ENCODE measurements at places on chromosomes 5 and 9.

- DNase-seq = no peak
These were observed 60.0 kb downstream of the SHB start for GRCh38 chr9:38009035-38009501.

- no peak for DNase-seq
These were observed 77.9 kb upstream of the ICE1 start for GRCh38 chr5:5344606-5345005.

DNA sequence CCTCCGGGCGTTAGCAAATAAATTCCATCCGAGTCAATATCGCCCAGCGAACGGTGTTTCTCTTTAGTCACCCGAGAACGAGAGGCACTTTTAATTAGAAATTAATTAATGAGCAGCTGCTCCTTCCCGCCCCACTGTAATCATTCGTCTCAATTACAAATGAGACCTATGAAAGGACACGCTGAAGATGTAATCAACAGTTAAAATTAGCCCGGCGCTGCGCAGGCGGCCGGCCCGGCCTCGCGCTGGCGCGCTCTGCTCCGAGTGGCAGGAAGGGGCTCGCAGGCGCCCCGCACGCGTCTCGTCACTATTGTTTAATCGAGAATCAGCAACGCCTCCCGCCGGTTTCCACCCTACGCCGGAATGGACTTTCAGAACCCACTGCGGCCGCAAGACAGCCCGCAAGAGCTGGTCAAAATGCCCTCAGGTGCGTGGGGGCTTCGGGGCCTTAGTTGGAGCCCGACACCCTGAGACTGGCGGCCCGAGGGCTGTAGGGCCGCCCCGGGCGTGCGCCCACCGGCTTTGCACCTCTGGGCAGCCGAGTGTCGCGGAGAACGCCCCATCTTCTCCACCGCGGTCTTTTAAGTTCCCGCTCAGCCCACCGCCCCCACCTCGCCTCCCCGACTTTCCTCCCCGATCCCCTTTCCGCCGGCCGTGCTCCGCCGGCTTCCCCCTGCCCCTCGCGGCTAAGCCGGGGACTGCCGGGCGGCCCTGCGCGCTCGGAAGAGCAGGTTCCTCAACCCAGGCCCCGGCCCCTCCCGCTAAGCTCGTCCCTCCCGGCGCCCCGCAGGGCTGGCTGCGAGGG is 597 bp upstream of the IRX4 start:
- no peak for DNase-seq

- no peak for DNase-seq
These were observed 18.0 kb downstream of the NEURL1B start for GRCh38 chr5:172658961-172659501.

- no peak for DNase-seq
These were observed 30.2 kb upstream of the BOD1 start for GRCh38 chr5:173646692-173647091.

GRCh38 chr5:122701640-122702523 is 73.0 kb upstream of the SNX2 start:
- no peak for DNase-seq

GRCh38 chr5:160369990-160370712 is at the start of gene C1QTNF2:
TSS of gene C1QTNF2 (minus strand) at chr5:160370626. CDS start at chr5:160355011, 15,615 bp downstream.
- DNase-seq = no peak

DNA sequence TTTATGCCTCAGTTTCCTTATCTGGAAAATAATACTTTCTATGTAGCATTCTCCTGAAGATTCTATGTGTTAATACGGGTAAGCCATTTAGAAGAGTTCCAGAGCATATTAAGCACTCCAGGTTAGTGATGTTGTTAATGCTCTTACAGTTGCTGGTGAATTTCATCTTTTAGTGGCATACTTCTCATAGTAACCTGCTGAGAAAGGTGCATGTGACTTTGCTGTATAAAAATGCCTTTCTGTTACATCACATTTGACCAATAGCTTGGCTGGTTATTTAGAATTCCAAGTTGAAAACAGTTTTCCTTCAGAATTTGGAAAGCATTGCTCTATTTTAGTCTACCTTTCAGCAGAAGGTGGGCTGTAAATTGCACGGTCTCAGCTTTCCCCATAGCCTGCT is 27.2 kb downstream of the GCNT1 start:
- DNase-seq = no peak

DNA sequence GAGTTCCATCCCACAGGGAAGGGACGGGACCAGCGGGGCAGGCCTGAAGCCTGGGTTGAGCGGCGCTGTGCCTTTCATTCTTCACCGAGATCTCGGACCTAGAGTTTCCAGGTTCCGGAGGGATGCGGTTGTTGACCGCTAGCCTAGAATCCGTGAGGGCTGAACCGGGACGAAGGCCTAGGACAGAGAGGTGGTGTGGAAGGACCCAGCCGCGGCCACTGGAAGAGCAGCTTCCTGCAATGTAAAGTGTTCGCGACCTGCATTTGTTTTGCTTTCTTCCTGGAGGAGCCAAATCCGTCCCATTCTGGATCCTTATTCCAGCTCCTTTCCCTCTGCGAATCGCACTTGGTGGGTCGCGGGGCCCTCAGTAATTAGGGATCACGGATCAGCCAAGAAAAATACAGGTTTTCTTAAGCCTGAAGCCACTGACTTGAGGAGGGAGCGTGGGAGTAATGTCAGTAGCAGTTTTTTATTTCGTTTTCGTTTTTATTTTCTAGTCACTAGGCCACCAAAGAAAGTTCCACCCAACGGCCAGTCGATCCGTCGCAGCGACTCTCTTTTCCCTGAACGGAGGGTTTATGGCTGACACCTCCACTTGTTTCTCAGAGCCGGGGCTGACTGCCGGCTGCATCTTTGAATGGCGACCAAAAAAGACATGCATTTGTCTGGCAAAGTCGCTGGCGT is 48.6 kb downstream of the ANXA2R start:
- no peak for DNase-seq

GRCh38 chr9:18238752-18239447 is 235.1 kb upstream of the ADAMTSL1 start:
- no peak for DNase-seq

DNA sequence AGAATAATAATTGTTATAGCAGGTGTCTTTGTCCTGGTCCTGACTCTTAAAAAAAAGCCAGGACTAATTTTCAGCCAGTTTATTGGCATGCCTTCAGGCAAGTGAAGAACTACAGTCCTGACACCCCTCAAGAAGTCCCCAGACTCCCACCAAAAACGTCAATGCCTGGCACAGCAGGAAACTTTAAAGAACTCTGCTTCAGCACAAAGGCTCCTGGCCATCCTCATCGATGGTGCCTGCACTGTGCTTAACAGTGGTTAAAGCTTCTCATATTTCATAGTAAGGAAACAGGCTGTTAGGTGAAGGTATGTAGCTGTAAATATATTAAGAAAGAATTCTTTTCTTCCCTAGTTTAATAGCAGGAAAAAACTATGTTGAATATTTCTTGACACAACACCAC is 280.1 kb upstream of the PUM3 start:
- no peak for DNase-seq

Data from right renal pelvis (tissue), 4 donors.